ENCODE measurements at places on chromosomes 6 and 20.

- DNase-seq = no peak
Measured at GRCh38 chr6:16361861-16362260, 123.5 kb downstream of the GMPR start.

GRCh38 chr6:100304575-100304974, 160.1 kb downstream of the SIM1 start:
- no peak for DNase-seq

DNA sequence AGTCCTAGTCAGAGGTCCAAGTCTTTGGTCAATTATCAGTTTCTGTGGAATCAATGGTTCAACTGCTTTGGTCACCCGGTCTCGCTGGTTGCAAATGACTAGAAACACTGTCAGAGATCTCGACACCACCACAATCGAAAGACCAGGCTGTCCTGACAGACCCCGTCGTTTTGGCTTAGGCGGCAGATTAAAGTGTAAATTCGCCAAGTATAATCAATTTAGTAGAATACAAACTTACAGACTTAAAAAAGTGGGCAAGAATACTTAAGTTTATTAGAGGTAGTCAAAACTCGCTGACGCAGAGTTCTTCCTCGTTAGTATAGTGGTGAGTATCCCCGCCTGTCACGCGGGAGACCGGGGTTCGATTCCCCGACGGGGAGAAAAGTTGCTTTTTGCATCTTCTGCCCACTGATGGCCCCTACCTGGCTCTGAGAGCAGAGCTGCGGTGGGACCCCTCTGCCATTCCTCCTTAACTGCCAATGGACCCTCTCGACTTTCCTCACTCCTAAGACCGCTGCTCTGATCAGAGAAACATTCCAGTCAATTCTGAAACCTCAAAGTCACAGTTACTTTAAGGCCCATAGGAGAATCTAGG, 30.6 kb upstream of the ZNF184 start:
- DNase-seq = no peak

DNA sequence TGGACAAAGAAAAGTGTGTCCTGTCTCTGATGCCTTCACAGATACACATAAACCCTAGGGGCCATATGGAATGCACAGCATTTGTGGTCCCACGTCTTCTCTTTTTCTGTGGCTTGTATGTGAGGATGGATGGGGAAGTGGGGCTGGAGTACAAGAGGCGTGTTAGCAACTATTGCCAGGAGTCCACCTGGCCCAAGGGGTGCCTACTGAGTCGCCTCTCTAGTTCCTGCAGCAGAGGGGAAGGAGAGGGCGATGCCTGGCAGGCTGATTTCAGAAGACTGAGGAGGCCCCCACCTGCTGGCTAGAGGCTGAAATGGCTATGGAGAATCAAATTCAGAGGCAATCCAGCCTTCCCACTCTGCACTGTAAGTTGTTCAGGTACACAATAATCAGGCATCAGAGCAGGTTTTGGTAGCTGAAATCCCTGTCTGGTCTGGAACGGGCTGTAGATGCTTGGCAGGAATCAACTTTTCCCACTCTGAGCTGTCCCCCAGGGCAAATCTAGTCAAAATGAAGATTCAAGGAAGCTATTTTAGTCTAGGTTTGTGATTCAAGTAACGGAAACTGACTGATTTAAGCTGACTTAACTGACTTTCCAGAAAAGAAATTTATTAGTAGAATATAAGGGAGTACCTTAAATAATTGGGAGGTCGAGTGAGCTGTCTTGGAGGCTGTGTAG, 14.9 kb upstream of the PPARD start:
- DNase-seq = no peak

DNA sequence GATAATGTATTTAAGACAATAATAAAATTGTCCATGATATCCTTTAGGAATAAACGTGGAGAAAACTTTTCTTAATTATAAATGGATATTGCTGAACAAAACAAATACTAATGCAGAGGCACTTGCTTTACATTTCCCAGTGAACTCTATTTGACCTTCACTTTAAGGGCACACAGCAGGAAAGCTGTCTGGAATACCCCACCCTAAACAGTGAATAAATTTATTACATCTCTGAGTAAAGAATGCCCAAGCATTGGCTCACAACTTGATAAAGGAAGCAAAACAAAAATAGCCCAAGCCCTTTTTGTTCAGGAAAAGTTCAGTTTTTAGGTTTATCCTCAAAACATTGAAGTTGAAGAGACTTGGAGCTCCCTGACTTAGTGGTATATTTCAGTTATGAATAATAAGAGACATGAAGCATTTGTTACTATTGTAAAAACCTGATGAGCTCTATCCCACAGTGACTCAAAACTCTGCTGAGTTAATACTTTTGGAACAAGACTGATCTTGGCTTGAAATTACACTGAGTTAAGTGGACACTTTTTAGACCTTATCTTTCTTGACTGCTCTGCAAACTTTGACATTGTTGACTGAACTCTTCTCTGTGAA, 353.9 kb downstream of the BCKDHB start:
- DNase-seq = no peak

Data from NCI-H2107 (cell line).